ENCODE measurements at places on chromosomes 6 and 20.
A peak's percentile ranks its signal among the peaks of the same experiment; 100 is the strongest.

- DNase-seq: no peak
Measured at GRCh38 chr6:111549746-111550145, 55.9 kb downstream of the TRAF3IP2 start.

DNA sequence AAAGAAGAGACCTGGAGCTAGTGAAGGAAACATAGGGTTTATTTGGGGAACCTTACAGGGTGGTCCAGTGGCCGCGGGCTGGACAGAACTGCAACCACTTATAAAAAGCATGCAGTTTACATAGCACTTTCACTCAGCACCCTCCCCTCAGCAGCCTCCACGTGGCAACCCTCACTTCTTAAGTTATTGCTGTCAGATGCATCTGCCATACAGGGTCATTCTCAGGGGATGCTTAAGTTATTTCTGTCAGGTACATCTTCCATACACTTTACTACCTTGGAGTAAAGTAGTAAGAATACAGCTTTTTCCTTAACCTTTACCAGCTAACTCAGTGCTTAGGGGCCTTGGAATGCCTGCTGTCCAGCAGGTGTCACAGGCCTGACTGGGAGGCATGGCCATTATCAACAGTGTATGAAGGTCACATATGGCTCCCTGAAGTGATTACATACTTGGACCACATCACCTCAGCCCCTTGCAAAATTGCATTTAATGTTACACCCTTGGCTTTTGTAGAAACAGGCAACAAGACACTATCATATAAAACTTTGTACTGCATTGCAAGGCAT is 2.0 kb upstream of the NOL7 start:
- no peak for DNase-seq

DNA sequence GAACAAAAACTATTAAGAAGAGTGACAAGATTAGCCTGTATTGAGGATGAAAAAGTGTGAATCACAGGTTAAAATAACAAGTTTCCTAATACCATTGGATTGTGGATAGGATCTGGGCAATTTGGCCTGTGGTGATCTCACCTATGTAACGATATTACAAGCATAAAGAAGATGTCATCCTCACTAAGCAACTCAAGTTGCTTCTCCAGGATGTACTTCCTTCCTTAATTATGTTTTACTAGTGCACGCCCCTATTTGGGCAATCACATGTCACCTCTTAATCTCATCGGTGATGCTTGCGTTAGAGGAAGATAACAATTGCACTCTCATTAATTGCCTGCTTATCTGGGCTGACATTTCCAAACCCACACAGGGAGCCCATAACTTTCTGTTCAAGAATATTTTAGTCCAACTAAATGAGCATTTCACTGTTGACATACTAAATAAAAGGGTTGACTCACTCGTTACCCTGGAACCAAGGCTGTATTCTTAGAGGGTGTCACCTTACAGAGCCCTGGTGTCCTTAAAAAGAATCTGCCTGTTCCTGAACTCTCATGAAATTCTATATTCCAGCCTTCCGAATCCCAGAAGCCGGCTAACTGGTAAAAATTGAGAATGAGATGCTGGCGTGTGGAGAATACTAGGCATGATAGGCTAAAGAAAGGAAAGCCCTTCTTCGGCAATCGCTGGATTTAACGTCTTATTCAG is 88.2 kb upstream of the ATXN1 start:
- no peak for DNase-seq

GRCh38 chr6:135905604-135906300 is 54.3 kb downstream of the PDE7B start:
- DNase-seq: no peak

DNA sequence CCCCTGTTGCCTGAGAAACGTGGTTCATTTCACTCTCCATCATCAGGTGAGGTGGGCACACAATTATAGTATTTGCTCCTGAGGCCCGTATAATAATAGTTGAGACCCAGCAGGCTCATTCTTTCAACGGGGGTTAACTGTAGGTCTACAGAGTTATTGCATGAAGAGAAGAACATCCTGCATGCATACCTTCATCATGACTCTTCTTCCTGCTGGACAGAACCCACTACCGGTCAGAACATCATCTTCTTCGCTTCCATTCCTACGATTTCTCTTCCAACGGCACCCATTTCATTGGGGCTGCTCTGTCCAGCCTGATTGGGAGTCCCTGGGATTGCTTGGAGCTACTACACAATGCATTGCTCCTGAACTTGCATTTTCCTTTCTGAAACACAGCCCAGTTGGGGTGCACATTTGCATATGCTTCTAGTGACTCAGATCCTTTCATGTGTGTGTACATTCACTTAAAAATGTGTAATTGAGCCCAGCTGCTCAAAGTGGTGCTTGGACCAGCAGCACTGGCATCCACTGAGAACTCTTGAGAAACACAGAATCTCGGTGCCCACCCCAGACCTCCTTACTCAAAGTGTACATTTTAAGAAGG is 57.4 kb downstream of the SLC24A3 start:
- no peak for DNase-seq

DNA sequence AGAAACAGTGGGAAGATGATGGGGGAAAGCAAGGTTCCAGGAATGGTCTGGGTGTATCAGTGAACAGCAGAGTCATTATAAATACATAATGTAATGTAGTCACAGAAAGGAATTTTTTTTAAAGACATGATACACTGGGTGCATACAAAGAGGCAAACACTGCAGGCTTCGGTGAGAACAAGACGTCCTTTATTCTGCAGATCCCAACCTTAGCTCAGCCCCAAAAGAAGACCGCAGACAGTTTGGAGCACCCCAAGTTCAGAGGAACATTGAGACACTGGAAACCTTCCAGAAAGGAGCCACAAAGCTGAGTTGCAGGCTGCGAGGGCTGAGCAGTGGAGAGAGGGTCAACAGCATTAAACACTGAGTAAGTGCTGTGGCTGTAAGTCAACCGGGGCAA is 30.6 kb upstream of the FOXC1 start:
- DNase-seq: no peak

DNA sequence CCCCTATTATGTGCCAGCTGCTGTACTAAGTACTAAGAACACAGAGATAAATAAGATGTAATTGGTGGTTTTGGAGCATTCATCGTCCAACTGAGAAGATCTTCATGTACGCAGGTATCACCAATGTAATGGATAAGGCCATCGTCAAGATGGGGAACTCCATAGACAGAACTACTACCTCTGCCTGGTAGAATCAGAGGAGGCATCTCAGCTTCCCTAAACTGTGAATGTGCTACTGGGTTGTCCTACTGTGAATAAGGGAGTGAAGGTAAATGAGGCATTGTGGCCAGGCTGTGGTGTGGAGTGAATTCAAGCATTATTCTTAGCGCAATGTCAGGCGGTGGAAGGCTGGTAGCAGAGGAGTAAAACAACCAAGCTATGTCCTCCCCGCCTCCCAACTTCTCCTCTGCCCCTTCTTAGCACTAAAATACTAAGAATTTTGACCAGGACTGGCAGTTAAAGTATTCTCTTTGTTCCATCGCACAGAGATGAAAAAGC is 68.2 kb downstream of the TBC1D7 start:
- DNase-seq: no peak

- DNase-seq: no peak
Measured at GRCh38 chr6:39999006-39999867, 65.0 kb upstream of the MOCS1 start.

- DNase-seq: no peak
Measured at GRCh38 chr6:64815718-64816117, 891.3 kb downstream of the EYS start.

DNA sequence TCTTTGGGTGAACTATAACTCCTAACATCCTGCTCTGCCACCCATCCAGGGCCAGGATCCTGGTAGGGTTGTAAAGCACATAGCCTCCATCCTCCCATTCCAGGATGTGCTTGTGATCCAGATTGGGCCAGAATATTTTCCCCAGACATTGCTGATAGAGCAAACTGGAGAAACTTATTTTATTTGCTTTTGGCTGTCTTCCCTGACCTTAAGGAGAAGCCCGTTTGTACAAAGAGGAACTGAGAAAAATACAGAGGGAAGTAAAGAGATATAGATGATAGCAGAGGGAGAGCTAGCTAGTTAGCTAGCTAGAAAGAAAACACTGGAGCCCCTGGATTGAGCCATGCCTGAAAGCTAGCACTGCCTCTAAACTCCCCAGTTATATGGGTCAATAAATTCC is 9.0 kb upstream of the HDAC2 start:
- no peak for DNase-seq

DNA sequence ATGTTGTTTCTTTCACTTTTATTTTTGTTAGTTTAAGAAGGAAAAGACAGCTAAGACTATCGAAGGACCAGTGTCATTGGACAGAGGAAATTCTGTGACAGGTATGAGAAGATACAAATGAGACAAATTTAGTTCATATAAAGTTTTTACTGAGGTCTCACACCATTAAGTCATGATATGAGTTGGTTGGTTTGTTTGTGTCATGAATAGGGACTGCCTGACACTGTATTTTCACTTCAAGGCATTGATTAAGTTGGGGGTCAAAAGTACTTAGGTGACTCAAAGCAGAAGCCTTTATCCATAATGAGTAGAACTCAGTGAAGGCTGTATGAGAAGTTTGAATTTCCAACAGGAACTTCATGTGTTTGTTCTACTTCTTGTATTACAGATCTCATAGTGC is 21.3 kb upstream of the HIVEP2 start:
- DNase-seq: no peak

DNA sequence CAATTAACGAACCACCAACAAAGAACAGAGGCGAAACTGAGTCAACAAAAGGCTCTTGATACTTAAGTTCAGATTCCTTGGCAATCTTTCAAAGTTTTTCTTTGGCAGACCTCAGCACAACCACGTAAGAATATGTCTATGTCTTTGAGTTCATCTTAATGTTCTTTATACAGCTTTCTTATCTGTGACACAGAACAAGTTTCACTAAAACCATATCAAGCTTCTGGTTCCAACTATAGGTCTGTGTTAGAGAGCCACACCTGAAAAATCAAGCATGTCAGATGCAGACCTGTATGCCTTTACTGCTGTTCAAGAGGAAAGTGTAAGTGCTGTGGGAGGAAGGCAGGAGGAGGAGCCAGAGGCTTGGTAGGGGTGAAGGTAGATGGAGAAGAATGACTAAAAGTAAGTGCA is 271.3 kb downstream of the KHDC1L start:
- DNase-seq: peak; percentile 18

DNA sequence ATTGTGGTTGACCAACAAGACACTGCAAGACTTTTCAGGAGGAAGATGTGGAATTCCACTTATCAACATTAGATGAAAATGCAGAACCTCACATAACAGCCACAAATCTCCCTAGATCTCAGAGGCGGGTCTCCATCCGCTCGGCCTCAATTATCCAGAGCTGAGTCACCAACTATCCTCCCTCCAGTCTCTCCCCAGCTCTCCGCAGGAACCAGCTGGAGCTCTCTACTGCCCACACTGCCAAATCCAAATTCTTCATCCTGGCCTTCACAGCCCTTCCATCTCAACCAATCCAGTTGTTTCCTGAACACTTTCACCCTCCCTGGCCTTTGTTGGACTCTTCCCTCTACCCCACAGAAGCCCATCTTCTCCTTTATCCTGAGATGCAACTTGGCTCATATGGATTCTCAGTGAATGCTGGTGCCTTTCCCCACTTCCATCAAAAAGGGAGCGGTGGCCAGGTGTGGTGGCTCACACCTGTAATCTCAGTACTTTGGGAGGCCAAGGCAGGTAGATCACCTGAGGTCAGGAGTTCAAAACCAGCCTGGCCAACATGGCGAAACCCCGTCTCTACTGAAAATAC is 3.5 kb upstream of the TGIF2 start:
- DNase-seq: no peak

GRCh38 chr20:35065181-35065580 is 27.4 kb downstream of the TRPC4AP start:
- DNase-seq: no peak

DNA sequence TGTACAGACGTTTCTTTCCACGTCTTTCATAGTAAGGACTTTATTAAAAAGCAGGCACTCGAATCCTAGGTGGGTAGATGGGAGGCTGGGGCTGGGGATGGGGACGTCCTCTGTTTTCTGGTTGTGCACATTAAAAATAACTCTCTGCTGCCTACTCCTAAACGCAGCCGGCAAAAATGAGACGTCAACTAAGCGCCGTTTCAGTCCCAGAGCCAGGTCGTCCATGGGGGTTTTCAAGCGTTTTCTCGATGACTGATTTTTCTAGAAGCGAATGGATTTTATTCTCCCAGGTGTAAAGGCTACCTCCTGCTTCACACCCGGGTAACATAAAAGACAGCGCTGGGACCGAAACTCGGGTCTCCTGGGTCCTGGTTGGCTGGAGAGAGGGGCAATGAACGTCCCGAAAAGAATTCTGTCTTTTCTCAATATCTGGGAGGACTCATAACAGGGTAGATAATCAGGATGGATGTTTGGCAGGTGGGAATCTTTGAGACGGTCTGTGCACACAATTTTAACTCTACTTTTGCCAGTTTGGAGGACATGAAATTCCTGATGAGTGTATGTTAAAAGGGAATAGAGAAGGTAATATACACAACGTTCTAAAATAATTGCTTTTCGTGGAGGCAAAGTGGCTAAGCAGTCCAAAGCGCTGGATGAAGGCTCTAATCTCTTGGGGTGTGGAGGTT is 25.2 kb downstream of the GPX6 start:
- DNase-seq: no peak

GRCh38 chr6:52420668-52421358 is 671 bp downstream of the EFHC1 start:
- DNase-seq: no peak

DNA sequence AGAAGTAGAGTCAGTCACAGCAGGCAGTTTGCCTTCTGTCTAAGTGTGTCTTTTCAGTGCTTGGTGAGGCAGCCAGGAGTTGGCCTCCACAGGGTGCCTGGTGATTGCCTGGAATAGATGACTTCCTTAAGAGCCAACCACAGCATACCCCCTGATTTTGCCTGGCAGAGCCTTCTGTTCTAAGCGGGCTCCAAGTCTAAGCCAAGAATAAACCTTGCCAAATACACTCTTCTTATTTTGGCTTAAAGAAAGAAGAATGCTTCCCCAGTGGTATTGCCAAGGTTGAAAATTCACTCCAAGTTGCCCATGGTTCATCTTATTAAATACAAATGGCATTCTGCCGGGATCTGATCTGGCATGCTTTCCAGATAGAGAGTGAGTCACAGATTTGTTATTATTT is 1424.8 kb upstream of the EYS start:
- no peak for DNase-seq

DNA sequence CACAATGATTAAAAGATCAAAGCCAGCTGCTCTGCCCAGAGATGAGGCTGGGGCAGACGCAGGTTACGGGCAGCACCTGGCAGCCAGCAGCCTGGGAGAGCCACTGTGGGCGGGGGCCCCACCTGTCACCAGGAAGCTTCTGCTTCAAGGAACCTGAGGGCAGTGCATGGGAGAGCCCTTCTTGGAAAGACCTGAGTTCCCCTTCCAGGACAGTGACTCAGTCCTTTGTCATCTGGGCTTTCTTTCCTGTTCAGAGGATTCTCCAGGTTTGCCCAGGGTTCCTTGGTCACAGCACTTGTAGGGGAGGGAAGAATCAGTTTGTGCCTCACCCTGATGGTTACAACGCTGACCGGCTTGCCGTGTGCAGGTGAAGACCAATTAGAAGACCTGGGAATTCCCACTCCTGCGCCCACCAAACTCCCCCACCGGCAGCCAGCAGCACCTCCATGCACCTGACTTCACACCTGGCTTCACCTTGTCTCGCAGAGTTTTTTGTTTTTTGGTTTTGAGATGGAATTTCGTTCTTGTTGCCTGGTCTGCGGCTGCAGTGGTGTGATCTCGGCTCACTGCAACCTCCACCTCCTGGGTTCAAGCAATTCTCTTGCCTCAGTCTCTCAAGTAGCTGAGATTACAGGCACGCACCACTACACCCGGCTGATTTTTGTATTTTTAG is 2.0 kb downstream of the ZBP1 start:
- peak; percentile 38 for DNase-seq
